ENCODE measurements at places on chromosomes 7 and 10.

- DNase-seq: no peak
Observed at GRCh38 chr7:157768198-157768597, 431.4 kb downstream of the DNAJB6 start.

- DNase-seq: no peak
Observed at GRCh38 chr10:27659786-27660185, 85.8 kb downstream of the MKX start.

DNA sequence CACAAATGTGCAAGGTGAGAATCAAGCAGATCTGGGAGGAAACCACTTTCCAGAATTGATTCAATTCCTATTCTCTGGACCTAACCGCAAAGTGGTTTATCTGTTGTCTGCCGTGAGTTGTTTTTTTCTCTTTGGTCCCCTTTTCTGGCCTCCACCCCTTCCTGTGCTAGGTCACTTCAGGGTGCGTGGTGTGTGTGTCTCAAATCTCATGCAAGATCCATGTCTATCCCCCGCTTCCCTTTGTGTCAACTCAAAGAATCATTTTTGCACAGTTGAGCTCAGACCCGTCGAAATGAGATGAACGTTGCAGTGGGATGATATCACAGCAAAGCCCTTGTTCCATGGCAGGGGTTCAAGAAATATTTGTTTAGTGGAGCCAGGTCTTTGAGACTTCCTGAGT is 184.5 kb downstream of the GATA3 start:
- peak; percentile 32 for DNase-seq

DNA sequence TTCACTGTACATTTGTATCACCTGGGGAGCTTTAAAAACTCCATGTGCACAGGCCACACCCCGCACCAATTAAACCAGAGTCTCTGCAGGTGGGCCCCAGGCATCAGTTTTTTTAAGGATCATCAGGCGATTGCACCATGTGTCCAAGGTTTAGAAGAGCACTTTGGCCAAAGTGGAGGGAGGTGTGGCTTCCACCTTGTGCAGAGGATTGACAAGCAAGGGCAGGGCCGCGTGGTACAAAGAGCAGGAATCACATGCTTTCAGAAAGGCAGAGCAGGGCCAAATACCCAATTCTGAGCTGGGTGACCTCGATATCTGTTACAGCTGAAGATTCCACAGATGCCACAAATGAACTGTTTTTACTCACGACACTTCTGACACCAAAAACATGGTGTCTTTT is 52.4 kb downstream of the NOC3L start:
- DNase-seq: no peak

DNA sequence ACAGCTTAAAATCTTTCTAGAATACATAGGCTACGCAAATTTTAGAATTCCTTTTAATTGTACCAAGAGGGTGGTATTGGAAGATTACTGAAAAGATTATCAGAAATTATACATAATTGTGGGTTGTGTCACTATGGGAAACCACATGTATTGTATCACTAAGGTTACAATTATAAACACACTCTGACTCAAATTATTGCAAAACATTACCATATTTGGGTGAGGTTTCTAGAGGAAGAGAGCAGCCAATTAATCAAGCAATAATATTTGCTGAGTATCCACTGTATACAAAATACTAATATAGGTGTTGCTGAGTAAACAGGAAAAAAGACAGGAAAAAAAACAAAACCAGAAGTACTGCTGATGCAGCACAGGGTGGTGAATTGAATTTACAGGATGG is 3.1 kb upstream of the CAPZA2 start:
- DNase-seq: no peak

DNA sequence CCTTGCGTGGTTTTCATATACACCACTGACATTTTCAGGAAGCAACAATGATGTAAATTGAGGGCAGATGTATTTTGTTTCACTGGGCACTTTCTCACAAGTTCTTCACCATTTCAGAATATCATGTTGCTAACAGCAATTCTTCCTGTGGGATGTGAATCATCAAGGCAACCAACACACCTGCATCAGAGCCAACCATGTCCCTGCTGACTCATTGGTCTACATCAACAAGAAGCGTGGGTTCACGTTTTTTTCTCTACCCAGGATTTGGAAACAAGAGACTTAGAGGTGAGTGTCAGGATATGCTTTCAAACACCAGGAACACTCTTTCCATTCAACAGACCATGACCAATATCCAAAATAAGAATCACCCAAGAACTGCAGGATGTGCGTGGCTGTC is 203.9 kb downstream of the TEX36 start:
- no peak for DNase-seq

DNA sequence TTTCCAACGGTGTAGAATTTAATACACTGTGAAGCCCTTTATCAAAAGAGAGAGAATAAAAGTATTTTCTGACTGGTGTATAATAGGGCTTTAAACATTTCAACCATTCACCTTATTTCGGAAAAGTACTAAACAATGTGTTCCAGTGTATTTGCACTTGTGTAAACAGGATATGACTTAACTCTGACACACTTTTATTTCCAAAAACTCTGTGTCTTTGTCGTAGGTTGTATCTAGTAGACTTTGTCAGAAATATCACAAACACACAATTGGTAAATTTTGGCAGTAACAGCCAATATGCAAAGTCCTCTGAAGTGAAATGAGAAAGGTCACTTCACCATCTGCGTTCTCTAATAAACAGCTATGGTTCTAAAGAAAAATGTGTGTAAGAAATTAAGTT is 10.3 kb upstream of the TSPAN13 start:
- no peak for DNase-seq

DNA sequence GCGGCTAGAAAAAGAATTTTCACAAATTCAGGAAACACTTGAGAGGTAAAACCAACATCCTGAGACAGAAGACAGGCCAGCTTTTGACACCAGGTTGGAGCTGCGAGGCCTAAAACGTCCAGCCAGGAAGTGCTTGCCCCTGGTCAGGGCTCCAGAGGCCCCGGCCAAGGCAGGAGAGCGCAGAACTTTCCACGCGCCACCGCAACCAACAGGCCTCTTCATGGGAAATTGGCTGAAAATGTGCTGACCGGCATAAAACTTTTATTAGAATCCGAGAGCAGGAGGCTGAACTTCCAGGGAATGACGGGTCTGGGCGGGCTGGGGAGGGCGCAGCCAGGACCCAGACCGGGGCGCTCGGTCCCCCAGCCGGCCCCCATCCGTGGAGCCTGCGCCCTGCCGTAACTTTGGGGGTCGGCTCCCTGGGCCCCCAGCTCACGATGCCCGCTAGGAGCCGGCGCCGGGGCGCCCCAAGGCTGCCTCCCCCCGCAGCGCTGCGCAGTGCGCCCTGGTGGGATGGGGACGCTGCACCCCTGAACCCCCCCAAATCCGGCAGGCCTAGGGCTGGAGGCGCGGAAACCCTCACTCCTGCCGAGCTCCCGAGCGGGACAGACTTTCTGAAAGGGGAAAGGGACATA is 414.0 kb upstream of the MKI67 start:
- no peak for DNase-seq

GRCh38 chr7:33232632-33233145 is 103.3 kb downstream of the BBS9 start:
- DNase-seq: no peak

DNA sequence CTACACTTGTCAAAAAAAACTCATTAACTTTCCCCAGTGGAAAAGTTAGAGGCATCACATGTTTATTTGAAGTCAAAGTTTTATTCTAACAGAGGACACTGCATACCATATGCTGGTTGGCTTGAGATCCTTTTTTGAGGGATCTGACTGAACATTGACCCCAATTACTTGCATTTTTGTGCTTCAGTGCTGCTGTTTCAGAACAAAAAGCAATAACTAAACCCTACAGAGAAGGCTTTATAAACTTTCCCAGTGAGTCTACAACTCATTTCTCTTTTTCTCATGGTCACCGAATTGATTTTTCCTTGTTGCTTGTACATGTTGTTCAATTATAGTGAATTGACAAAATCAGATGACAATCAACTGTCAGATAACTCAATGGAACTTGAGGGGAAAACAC is 69.3 kb upstream of the PHYHIPL start:
- no peak for DNase-seq

DNA sequence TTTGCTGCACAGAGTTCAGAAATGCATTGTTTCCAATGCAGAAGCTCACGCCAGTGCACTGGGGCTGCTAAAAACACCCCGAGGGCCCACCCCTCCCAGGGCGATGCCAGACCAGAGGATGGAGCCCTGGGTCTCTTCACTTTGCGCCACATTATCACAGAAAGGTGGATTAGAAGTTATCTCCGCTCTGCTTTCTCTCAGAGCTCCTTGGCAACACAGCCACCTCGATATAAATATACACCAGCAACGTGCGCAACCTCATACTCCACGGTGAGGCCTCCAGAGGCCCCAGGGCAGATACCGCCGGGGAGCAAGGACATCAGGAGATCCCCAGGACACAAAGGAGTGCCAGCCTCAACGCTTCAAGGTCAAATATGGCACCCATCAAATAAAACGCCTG is 121.0 kb upstream of the TBX20 start:
- no peak for DNase-seq

- no peak for DNase-seq
Observed at GRCh38 chr7:130418306-130418705, 22.5 kb downstream of the CEP41 start.

GRCh38 chr7:66571568-66571967 is 57.1 kb upstream of the KCTD7 start:
- no peak for DNase-seq

DNA sequence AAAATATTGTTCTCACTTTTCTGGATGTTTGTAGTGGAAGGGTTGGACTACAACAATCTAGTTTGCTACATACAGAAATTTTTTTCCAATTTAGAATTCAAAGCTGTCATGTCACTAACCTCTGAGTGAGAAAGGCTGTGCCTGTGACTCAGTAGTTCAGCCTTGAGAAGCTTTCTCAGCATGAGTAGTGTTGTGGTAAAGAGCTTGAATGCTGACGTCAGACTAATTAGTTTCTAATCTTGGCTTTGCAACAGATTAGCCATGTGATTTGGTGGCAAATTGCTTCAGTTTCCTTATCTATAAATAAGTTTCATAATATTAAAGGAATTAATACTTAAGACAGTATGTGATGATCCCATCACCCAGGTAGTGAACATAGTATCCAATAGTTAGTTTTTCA is 83.8 kb downstream of the ABCA13 start:
- DNase-seq: no peak

DNA sequence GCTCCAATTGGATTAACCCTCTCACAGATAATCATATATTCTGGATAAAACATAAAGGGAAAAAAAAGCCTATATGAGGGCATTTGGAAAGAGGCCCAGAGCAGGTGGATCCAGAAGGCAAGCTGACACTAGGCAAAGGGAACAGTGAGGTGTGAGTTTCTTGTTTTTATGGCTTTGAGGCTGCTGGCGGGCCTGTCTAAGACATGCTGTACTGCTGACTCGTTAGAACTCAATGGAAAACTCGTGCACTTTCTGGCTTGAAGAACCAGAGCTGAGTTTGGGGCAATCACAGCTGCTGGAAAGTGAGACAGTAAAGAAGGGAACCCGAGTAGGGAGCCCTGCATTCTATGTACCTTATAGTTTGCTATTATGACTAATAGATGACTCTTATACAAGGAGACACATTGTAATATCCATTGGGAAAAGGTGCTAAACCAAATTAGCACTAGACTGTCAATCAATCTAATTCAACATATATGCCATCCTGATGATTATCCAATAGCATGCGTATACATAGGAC is 637.1 kb downstream of the GATA3 start:
- no peak for DNase-seq

GRCh38 chr10:70560511-70560941 is 42.0 kb downstream of the PRF1 start:
- no peak for DNase-seq

DNA sequence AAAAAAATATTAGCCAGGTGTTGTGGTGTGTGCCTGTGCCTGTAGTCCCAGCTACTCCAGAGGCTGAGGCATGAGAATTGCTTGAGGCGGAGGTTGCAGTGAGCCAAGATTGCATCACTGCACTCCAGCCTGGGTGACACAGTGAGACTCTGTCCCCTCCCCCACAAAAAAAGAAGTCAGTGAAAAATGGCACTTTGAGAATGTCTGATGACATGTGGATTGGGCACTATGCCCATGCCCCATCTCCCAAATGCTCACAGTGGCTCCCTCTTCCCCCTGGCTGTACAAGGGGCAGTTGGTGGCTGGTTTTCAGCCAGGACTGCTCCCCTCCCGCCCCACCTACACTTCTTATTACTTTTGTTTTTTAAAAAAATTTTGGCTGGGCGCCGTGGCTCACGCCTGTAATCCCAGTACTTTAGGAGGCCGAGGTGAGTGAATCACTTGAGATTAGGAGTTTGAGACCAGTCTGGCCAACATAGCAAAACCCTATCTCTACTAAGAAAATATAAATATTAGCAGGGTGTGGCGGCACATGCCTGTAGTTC is 26.1 kb downstream of the IL15RA start:
- no peak for DNase-seq

DNA sequence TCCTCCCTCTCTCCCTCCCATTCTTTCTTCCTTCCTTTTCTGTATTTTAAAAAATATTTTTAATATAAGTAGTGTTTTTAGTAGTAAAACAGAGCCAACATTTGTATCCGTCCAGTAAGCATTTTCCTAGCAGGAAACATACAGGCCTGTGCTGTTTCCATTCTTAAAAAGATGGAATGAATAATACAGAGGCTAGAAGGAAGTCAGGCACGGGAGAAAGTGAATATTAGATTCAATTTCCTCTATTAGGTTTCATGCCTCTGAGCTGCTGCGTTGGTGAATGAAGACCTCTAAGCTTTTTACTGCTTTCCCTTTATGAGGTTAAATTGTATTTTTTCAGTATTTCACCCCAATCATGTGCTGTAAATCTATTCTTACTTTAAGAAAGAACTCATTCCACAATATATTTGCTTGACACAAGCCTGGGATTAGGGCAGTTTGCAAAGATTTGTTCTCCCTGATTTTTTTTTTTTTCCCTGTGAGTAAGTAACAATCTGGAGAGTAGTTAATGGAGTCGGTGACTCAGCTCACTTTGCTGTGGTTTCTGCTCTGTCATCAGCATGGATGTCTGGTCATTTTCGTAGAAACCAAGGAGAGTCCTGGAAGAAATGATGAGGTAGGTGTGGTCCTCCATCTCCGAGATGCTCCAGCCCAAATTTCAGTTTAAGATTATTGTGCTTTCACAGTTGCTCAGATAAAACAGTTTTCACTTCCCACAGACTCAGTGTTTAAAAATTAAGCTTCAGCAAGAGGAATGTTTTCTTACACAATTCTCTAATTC is 76.1 kb upstream of the PITRM1 start:
- no peak for DNase-seq

DNA sequence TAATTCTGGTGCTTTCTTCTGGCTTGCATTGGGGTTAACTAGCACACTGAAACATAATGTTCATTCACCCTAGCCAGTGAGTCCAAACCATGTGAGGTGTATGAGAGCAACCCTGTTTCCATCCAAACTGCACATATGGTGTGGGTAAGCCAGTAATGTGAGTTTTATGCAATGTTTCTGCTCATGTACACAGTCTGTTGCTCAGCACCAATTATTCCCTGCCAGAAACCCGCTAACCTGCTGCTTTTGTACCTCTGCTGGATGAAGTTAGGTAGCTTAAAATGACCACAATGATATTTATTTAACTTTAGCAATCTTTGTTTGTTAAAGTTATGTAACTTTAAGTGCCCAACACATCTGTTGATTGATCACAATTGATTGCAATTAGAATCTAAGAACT is 93.7 kb upstream of the RPA3 start:
- no peak for DNase-seq

Measured in stimulated activated CD4-positive, alpha-beta T cell treated with anti-CD3 and anti-CD28 coated beads, Interleukin-2, amount 100 ng/mL, for 24 hours (primary cell).